ENCODE measurements at places on chromosomes 7 and 10. TPM values are rescaled to one million over a fixed set of nuclear protein-coding genes. Genes with fewer than 3 reads are reported as not detected.

- DNase-seq, result no peak
- no peak overlapping the region for H3K4me3 ChIP-seq
- H3K27ac ChIP-seq, result no peak overlapping the region
Measured at GRCh38 chr7:94823947-94824346, 83.4 kb upstream of the PPP1R9A start.

GRCh38 chr10:107163881-107164861, at the start of gene SORCS1:
TSS of gene SORCS1 (minus strand) at chr10:107164706.
- H3K4me1 ChIP-seq, result no peaks in the 10 kb centered on the region
- DNase-seq, result no peak
- H3K27me3 ChIP-seq, result peaks cover 6% of the 10 kb centered on the region
- H3K4me3 ChIP-seq, result no peak within 1 kb of the TSS
- H3K36me3 ChIP-seq, result no peaks in the 10 kb centered on the region

DNA sequence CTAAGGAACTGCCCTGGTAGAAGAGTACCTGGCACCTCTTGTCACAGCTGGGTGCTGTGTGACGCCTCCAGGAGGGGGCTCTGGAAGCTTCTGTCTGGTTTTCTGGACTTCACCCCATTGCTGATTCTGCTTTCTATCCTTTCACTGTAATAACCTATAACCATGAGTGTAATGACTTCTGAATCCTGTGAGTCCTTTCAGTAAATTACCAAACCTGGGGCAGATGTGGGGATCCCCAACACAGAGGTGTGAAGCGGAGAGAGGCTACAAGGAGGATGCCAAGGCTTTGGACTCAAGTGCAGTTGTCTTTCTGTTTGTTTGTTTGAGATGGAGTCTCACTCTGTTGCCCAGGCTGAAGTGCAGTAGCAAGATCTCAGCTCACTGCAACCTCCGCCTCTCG, 143.7 kb downstream of the SFMBT2 start:
- H3K27me3 ChIP-seq, result no peaks in the 10 kb centered on the region
- H3K27ac ChIP-seq, result no peak overlapping the region
- no peaks in the 10 kb centered on the region for H3K4me1 ChIP-seq
- no peak for DNase-seq
- H3K36me3 ChIP-seq, result peaks cover 33% of the 10 kb centered on the region

- H3K27ac ChIP-seq, result no peak overlapping the region
- no peak for DNase-seq
- H3K4me3 ChIP-seq, result no peak overlapping the region
- H3K36me3 ChIP-seq, result no peaks in the 10 kb centered on the region
- no peaks in the 10 kb centered on the region for H3K4me1 ChIP-seq
Measured at GRCh38 chr10:51014680-51015389, 59.5 kb upstream of the PRKG1 start.

DNA sequence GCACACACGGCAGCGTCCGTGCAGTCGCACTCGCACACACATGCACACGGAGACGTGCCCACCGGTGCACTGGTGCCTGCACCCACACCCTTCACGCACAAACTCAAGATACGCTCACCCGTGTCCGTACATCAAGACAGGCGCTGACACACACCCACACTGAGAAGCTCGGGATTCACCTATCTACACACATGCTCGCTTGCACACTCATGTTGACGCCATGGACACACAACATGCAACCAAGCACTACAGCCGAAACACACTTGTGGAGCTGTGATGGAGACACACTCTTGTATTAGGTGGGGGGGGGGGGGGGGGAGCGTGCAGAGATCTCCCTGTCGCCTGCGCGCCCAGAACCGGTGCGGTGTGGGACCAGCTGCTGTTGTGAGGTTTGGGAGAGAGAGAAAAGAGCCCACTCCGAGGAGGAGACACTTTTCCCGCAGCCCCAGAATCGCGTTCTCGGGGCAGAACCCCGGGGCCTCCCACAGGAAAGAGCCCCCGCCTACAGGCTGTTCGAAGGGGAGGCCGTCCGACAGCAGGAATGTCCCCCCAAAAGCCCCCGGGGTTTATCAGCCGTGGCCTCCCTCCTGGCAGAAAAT, 605 bp upstream of the NFKB2 start:
- peaks cover 18% of the 10 kb centered on the region for H3K36me3 ChIP-seq
- H3K27me3 ChIP-seq, result no peaks in the 10 kb centered on the region
- peaks cover 21% of the 10 kb centered on the region for H3K4me1 ChIP-seq
- no peak for DNase-seq
- H3K4me3 ChIP-seq, result peak overlapping the region; percentile 100

DNA sequence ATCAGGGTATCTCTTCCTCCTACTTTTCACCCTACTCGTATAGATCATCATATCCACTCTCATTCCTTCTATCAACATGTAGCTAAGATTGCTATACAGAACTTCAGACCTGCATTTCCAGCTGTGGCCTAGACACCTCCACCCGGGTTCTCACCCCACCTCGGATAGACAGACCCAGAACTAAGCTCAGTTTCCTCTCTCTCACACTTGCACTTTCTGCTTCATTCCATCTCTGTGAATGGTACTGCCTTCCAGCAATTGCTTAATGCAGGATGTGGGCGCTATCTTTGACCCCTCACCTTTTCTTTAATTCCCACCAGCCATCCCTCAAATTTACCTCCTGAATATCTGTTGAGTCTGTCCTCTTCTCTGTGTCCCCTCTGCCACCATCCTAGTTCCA, 35.7 kb downstream of the AGK start:
- no peak overlapping the region for H3K4me3 ChIP-seq
- H3K27ac ChIP-seq, result peak overlapping the region; percentile 64
- no peaks in the 10 kb centered on the region for H3K27me3 ChIP-seq
- H3K36me3 ChIP-seq, result no peaks in the 10 kb centered on the region
- no peak for DNase-seq
- H3K4me1 ChIP-seq, result no peaks in the 10 kb centered on the region

- no peak for DNase-seq
- H3K27me3 ChIP-seq, result no peaks in the 10 kb centered on the region
- no peak overlapping the region for H3K4me3 ChIP-seq
- no peaks in the 10 kb centered on the region for H3K4me1 ChIP-seq
- no peaks in the 10 kb centered on the region for H3K36me3 ChIP-seq
Measured at GRCh38 chr7:139991269-139991666, 71.5 kb downstream of the PARP12 start.

Gene NXPH1
- not detected for total RNA-seq

Gene CTTNBP2
- total RNA-seq, result not detected
